ENCODE measurements at places on chromosomes 6 and 20.
A peak's percentile ranks its signal among the peaks of the same experiment; 100 is the strongest.

- DNase-seq, result no peak
These were observed 126.9 kb upstream of the QKI start for GRCh38 chr6:163287626-163288025.

DNA sequence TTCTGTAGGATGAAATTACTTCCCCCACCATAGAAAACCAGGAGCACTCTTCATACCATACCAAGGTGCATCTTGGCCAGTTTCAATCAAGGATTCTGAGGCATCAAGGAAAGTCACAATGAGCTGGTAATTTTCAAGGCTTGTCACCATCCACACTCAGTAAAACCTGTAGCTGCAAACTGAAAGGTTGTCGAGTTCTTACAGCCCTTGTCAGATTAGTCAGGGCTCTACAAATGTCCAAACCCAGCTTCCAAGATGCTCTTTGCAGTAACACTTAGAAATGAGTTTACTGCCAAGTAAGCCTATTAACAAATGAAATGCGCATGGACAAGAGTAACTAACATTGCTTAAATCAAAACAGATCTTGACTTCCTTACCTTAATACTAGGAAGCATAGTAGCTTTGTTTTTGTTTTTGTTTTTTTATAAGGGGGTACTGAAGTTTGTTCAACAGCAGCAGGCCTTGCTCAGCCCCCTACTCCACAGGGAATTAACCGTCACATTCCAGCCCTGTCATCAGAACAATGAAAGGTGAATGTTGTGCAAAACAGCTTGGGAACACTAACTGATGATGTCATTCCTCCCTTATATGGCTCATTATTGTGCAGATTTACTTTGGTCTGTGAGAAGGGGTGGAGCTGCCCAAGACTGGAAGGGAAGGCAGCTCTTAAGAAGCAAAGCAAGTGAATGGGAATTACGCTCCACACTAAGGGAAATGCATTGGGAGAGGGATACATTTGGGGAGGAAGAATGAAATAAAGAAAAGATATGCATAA lies 49.9 kb upstream of the TMEM30A start:
- no peak for DNase-seq

DNA sequence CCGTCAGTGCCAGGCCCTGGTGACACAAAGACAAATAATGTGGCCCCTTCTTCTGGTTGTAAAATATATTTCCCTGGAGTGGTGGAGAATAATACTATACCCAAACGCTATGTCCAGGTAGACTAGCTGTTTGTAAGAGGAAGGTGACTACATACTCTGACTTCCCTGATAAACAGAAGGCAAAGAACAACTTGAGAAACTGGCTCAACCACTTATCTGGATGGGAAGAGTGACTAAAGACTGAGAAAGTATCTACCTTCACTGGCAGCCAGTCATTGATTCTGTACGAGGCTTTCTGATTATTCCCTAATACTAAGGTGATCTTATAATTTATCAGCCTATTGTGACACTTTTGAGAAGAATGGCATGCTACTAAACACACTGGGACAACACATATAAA lies 569.7 kb downstream of the EPHA7 start:
- DNase-seq, result no peak

- no peak for DNase-seq
These were observed 8.9 kb downstream of the VSTM2L start for GRCh38 chr20:37911838-37912281.

DNA sequence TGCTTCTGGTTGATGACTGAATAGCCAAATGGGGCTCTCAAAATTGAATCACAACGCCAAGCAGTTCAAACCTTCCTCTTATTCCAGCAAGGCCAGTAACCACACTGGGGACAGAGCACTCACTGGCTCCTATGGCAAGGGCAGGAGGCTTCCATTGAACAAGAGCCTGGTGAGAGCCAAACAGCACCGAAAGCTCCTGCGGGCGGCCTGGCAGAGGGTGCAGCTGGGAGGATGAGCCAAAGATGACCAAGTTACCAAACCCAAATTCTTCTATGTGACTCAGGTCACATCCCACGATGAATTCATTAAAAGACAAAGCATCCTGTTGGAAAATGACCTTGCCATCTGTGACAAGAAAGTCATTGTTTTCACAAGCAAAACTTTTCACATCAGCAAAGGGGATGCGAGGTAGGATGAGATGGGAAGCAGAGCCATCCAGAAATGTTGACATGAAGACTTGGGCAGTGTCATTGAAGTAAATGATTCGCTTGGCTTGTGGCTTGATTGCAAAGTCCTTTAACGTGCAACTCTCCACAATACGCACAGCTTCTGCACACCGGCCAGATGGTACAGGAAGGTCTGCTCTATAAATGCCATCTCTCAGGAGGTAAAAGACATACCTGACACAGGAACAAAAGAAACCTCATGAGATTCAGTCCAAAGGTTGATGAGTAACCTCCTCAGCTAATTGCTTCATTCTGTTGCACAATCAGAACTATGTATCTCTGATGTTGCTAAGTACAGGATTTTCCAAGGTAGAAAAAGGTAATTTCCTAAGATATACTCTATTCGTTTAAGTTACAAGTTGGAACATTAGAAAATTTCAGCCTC lies 36.3 kb downstream of the ROS1 start:
- peak; percentile 27 for DNase-seq

DNA sequence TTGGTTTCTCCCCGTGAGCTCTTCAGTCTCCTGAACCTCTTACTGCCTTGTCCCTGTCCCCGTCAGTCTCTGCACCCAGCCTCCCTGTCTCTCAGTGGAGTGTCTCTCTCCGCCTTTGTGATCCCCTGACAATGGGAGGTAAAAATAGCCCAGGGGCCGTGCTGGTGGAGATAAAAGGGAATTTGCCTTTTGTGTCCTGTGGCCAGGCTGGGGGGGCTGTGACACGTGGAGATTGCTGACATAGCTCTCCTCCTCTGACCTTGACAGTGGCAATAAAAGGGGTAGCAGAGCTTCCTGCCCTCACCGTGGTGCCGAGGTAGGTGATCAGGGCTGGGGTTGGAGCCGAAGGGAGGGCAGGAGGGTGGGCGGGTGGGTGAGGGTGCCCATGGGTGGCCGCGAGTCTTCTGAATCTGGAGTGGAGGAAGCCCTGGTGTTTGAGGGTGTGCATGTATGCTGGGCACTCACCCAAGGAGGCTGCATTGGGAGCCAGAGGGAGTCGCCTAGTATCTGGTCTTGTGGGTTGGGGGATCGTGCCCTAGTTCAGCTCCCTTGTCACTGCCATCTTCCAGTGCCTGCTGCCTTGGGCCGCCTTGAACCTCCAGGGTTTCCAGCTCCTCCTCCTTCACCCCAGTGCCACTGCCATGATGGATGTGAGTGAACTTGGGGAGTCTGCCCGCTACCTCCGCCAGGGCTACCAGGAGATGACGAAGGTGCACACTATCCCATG lies 21.9 kb downstream of the MYH7B start:
- DNase-seq, result no peak

- DNase-seq, result no peak
These were observed 26.1 kb upstream of the KLHL31 start for GRCh38 chr6:53691667-53692133.

- no peak for DNase-seq
These were observed 20.2 kb downstream of the PRPH2 start for GRCh38 chr6:42702200-42702599.

GRCh38 chr6:125868678-125869395 lies 78.1 kb downstream of the NCOA7 start:
- DNase-seq, result no peak

DNA sequence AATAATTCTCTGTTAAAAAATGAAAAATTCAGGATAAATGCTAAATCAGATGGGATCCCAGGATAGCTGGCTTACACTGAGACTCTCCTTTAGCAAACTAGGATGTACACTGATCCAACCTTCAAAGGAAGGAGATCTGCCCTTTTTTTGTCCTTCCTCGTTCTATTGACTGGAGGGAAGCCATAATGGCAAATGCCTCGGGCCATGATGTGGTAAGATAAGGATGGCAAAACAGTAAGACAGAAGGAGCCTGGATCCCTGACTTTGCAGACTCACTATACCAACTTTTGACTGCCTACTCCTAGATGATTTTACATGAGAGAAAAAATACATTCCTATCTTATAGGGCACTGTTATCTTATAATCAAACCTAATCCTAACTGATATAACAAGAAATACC lies 156.9 kb upstream of the BEND3 start:
- no peak for DNase-seq

GRCh38 chr20:54468082-54468481 lies 7.3 kb upstream of the DOK5 start:
- no peak for DNase-seq

DNA sequence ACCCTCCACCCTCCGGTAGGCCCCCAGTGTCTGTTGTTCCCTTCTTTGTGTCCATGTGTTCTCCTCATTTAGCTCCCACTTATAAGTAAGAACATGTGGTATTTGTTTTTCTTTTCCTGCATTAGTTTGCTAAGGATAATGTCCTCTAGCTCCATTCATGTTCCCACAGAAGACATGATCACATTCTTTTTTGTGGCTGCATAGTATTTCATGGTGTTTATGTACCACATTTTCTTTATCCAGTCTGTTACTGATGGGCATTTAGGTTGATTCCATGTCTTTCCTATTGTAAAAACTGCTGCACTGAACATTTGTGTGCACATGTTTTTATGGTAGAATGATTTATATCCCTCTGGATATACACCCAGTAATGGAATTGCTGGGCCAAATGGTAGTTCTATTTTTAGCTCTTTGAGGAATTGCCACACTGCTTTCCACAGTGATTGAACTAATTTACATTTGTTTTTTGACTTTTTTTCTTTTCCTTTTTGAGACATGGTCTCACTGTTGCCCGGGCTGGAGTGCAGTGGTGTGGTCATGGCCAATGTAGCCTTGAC lies 4.5 kb downstream of the KPNA5 start:
- no peak for DNase-seq

- DNase-seq, result no peak
These were observed 679.7 kb upstream of the EPHA7 start for GRCh38 chr6:94099072-94099471.

- DNase-seq, result no peak
These were observed 91.9 kb downstream of the LMBRD1 start for GRCh38 chr6:69704916-69705315.
